ENCODE measurements at places on chromosomes 5 and 9.
A peak's percentile ranks its signal among the peaks of the same experiment; 100 is the strongest.

GRCh38 chr5:89729623-89730301 is 679.8 kb downstream of the CETN3 start:
- DNase-seq = no peak

DNA sequence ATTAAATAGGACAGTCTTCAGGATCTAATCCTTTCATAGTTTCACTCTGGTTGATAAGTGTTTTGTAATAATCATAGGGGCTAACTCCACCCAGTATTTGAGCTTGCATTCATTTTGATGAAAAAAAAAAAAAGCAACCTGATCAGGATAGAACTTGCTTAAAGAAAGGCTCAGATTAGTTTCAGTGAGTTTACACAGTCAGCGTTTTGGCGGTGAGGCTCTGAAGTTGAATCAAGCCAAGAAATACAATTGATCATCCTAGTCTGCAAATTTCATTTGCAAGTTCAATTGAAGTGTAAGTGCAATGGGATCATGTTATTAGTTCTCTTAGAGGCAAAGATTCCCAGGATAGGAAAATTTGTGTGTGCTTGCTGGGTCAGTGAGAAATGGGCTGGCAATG is 159.7 kb upstream of the ELL2 start:
- no peak for DNase-seq

- DNase-seq = peak; percentile 41
These were observed 16.4 kb downstream of the TENT4A start for GRCh38 chr5:6729386-6730310.

- DNase-seq = no peak
These were observed 4.7 kb downstream of the ERCC6L2 start for GRCh38 chr9:95880021-95880690.

DNA sequence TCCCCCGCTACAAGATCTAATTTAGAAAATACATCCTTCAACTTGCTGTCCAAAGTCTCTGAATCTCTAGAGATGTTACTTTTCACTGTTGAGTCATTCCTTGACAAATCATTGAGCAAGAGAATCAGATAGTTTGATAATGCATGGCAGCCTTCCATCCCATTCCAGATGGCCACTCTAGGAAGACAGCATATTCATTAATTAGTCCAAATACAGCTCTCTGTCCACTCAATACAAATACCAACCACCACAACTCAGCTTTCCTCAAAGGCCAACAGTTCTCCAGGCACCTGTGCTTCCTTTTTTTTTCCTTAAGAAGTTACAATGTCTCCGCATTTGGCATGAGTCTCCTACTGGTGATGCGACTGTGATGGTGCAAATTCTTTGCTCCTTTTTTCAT is 72.3 kb downstream of the DROSHA start:
- DNase-seq = no peak

DNA sequence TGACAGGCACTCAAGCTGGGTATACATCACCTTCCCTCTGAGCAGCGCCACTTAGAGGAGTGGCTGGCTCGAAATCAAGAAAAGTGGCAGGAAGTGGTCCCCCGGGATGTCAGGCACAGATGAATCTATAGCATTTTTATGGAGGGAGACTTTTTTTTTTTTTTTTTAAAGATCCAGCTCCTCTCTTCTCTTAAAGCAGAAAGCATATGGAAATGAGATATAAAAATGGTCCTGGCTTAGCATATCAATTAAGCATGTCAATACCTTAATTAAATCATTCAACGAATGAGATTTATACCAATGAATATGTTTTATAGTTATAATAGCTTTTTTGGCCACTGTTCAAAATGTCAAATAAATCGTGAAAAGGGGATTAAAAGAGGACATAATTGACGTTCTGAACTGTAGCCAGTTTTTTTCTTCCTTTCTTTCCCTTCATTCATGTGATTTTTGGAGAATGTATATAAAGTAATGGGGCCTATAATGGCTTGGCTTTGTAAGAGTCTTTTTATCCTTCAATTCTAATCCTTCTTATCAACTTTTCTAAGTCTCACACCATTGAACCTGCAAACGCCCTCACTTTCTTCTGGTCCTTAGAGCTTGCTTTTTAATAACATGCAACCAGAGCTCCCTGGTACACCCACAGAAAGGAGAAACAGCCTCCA is 319.2 kb upstream of the PANK3 start:
- no peak for DNase-seq

DNA sequence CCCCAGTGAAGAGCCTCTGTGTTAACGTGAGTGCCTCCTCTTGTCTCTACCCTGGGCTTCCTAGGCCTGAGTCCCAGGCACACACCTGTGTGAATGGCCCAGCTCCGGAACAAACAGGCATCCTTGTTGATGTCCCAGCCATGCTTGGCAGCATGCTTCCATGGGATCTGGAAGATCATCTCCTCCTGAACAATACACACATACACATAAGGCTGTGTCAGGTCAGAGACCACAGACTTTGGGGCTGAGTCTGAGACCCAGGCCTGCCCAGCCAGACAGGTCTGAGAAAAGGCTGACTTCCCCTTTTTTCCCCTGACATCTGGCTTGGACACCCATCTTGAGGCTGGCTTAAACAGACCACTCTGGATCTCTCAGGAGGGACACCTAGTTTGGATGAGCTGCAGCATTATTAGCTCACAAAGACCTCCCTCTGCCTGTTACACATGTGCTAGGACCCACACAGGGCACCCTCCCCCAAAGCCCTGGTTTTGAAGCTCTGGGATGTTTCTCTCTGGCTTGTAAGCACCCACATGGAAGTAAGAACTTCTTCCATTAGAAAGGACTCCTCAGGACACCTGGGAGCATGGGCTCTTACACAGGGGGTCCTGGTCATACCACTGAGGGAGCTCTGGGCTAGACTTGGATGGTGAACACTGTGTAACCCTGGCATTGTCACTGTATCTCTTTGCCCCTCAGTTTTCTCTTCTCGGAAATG is 2.6 kb downstream of the IRF1 start:
- no peak for DNase-seq

GRCh38 chr9:76684213-76684612 is 80.0 kb upstream of the PCA3 start:
- DNase-seq = no peak

DNA sequence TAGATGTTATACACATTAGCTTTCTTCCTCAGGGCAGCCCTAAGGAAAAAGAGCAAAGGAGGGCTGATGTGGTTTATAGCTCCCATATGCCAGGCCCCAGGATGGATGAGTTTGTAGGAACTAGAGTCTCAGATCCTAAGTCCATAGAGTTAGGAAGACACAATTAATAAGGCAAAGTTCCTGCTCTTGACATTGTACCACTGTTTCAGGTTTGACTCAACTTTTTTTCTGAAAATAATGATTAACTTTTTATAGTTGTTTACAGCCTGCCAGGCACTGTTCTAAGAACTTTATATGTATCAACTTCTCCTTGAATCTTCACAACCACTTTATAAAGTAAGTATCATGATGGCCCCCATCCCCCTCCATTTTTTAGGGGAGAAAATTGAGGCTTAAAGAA is 339.5 kb downstream of the PDE4D start:
- DNase-seq = no peak

DNA sequence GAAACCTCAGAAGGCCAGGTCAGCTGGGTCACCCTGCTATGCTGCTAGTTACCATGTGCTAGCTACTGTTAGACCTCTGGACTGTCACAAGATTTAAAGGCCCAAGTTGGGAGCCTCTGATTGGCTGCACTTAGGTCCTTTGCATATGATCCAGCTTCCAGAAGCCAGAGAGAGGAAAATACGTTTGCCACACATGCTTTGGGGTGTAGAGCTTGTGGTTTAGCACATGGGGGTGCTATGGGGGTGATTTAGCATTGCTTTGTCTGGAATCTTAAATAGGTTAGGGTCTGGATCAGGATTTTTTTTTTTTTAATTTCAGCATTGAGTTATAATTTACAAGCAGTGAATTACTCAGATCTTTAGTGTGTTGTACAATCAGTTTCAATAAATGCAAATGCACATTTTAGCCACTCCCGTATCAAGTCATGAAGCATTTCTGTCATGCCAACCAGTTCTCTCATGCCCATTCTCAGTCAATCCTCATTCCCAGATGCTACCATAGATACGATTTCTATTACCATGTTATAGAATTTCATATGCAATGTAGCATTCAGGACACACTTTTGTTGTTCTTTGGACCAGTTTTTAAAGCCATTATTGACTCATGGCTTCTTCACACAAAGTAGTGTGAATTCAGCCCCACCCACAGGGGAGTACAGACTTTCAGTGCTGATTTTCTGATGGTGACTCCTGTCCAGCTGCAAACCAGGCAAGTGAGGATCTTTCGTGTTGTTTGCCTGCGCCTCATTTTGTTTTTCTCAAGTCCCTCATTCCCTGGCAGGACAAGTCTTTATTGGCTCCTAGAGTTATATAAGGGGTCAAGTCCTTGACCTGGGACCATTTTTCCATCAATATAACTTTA is 250.4 kb downstream of the LRRC70 start:
- no peak for DNase-seq

DNA sequence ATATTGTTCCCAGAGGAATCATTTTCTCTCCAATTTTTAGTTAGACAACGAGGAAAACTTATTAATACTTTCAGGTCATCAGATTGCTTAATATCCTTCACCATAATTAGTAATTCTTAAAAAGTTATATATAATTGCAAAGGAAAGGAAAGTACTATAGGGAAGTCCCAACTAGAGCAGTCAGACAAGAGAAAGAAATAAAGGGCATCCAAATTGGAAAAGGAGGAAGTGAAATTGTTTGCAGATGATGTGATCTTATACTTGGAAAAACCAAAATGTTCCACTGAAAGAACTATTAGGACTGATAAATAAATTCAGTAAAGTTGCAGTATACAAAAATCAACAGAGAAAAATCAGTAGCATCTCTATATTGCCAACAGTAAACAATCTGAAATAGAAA is 223.5 kb upstream of the MEF2C start:
- peak; percentile 67 for DNase-seq

DNA sequence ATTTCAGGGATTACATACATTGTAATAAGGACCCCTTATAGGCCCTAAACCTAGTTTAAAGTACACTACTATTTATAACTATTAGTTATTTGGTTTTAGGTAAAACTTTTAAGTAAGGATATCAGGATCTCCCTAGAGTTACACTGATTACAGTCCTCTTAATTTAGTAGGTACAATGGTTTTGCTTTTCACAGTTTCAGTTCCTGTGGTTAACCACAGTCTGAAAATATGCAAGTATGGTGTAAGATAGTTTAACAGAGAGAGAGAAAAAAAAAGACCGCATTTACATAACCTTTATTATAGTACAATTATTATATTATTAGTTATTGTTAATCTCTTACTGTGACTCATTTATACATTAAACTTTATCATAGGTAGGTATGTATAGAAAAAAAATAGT is 725.3 kb upstream of the PTPRD start:
- no peak for DNase-seq

- no peak for DNase-seq
These were observed 21.2 kb upstream of the MLANA start for GRCh38 chr9:5869315-5870019.

GRCh38 chr5:10695055-10695649 is 65.9 kb downstream of the DAP start:
- DNase-seq = peak; percentile 66

DNA sequence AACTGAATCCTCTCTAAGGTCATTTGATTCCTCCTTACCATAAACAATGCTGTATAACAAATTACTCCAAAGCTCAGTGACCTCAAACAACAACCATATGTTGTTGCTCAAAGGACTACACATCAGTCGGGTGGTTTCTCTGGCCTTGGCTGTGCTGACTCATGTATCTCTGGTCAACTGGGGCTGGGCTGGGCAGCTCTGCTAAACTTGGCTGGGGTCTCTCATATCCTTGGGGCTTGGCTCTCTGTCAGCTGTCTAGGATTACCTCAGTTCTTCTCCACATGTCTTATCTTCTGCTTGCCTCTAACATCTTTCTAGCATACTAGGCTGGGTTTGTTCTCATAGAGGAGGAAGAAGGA is 86.4 kb downstream of the GALNT10 start:
- no peak for DNase-seq

DNA sequence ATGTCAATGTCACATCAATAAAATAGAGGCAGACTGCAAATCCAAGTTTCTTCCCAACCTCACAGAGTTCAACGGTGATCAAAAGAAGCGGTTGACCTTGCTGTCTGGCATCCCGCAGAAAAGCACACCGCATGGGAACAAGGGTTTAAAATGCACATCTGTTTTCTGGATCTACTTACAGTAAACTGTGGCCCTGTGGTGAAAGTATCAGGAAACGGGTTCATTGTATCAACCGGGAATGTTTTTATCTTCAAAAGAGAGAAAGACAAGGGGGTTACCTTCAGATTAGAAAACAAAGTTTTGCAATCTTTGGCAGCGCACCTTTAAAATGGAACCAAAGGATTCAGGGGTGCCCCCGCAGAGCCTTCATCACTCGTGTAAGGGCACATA is 15.5 kb upstream of the FRRS1L start:
- DNase-seq = no peak

DNA sequence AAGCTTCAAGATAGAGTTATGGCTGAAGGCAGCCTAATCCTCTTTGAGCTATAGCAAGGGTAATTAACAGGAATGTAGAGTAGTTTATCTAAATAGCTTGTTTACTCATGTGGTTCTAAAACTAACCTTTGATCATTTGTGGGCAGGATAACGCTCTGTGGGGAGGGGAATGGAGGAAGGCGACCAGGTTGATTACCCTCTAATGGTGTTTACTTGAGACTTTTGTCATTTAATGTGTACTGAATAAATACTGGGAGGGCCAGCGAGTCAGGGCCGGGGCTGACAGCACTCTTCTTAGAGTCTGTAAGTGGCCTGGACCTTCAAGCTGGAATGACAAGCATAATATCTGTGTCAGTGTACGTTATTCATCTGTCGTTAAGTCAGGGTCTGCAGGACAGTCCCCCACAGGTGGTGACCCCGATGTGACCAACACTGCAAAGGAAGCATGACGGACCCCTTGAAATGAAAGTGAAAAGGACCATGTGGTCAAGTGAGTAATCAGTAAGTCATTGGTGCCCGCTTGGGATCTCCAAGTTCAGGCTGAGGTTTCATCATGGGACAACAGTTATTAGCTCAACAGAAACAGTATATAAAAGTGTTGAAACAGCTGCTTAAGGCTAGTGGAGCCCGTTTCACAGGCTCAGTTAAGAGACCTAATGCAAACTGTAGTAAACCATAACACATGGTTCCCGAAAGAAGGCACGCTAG is 162.6 kb downstream of the CPLANE1 start:
- no peak for DNase-seq

DNA sequence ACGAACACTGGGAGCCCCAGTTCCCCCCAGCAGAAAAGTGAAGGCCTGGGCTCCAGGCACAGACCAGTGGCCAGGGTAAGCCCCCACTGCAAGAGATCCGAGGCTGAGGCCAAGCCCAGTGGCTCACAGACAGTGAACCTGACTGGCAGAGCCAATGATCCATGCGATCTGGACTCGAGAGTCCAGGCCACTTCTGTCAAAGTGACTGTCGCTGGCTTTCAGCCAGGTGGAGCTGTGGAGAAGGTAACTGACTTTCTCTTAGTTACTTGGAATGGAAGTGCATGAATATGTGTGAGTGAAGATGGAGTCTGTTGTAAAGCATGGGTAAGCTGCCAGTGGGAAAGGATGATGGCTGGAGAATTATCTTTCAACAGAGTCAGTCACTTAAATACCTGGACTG is 99.7 kb downstream of the GOLPH3 start:
- no peak for DNase-seq

GRCh38 chr5:179763215-179763945 is 30.4 kb upstream of the LTC4S start:
- DNase-seq = peak; percentile 43

- no peak for DNase-seq
These were observed 139.4 kb downstream of the ATG10 start for GRCh38 chr5:82111191-82111590.

Data from inflammatory macrophage (primary cell).